Activated B cell treated with CpG ODN at 0.5 μM for 24 hours (primary cell): ENCODE measurements at places on chromosomes 4 and X. TPM values are rescaled to one million over a fixed set of nuclear protein-coding genes. Genes with fewer than 3 reads are reported as not detected.

GRCh38 chrX:114619874-114620273 is 36.0 kb downstream of the HTR2C start:
- H3K4me1 ChIP-seq = no peaks in the 10 kb centered on the region
- no peak overlapping the region for H3K4me3 ChIP-seq
- no peak overlapping the region for H3K27ac ChIP-seq
- DNase-seq = no peak

The ERAS gene
- total RNA-seq = not detected in 2 replicates

- H3K36me3 ChIP-seq = no peaks in the 10 kb centered on the region
- no peaks in the 10 kb centered on the region for H3K4me1 ChIP-seq
- H3K27ac ChIP-seq = no peak overlapping the region
- no peak for DNase-seq
These were observed 5.7 kb upstream of the IL13RA2 start for GRCh38 chrX:115023139-115023538.

The ZDHHC15 gene
- total RNA-seq = not detected in 2 replicates

DNA sequence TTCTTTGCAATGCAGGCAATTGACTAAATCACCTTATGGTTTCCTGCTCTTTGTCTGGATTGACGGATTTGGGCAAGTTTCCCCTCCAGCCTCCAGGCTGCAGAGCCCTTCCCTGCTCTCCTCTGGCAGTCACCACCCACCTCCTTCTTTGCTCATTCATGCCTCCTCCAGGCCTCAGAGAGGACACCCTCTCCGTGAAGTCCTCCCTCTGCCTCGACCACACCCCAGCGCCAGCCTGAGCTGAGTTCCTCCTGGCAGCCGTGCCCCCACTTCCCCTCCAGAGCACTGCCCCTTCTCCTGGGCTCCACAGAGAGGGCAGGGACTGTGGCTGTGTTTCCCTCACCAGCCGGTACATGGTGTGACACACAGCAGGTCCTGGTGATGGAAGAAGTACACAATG is 53.7 kb downstream of the DCTD start:
- H3K36me3 ChIP-seq = no peaks in the 10 kb centered on the region
- no peak overlapping the region for H3K4me3 ChIP-seq
- H3K27me3 ChIP-seq = peaks cover 19% of the 10 kb centered on the region

DNA sequence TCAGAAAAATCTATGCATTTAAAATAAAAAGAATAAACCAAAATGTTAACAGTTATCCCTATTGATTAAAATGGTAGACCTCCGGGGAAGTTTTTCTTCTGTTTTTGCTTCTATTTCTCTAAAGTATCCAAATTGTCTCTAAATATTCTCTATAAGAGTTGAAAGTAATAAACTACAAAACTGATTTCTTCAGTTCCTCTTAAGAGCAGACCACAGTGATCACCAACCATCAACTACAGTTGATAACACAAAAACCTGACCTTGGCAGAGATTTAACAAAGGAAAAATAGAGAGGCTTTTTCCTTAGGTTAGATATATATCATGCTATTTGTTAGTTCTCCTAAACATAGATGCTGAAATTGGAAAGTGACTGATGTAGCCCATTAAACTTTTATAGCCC is 27.3 kb downstream of the DDX60 start:
- DNase-seq = no peak
- H3K4me3 ChIP-seq = no peak overlapping the region
- no peaks in the 10 kb centered on the region for H3K4me1 ChIP-seq
- no peak overlapping the region for H3K27ac ChIP-seq
- peaks cover 57% of the 10 kb centered on the region for H3K36me3 ChIP-seq
- no peaks in the 10 kb centered on the region for H3K27me3 ChIP-seq

The PRSS12 gene
- not detected in 2 replicates for total RNA-seq

The DOCK11 gene
- 56.0 and 58.6 TPM in 2 replicates for total RNA-seq

The NHSL2 gene
- total RNA-seq = 0.29 TPM in 2 replicates

- peaks cover 12% of the 10 kb centered on the region for H3K4me1 ChIP-seq
- H3K27ac ChIP-seq = no peak overlapping the region
- DNase-seq = no peak
- H3K4me3 ChIP-seq = no peak overlapping the region
- H3K36me3 ChIP-seq = peaks cover 69% of the 10 kb centered on the region
- no peaks in the 10 kb centered on the region for H3K27me3 ChIP-seq
These were observed 5.6 kb downstream of the GAR1 start for GRCh38 chr4:109821185-109821584.

DNA sequence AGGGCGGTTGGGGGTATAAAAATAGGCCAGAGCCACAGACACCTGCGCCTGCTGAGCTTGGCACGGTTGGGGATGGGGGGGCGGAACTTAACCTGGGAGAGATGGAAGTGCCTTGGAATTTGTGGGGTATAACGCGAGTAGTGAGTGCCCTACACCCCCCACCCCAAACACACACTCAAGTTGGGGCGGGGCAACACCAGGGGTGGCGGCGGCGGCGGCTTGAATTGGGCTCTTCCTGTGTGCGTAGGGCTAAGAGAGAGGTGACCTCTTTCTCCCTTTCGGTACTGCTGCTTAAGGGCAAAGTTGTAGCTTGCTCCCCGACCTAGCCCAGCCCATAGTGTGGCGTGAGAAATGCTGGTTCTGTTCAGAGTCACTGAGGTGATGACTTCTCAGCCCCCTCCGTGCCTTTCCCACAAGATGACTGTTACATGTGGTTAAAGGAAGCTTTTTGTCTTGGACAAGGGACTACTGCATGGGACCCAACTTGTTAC is 839 bp downstream of the STK26 start:
- H3K4me1 ChIP-seq = peaks cover 38% of the 10 kb centered on the region
- H3K27me3 ChIP-seq = no peaks in the 10 kb centered on the region
- H3K27ac ChIP-seq = peak overlapping the region; percentile 84
- no peak for DNase-seq
- H3K36me3 ChIP-seq = no peaks in the 10 kb centered on the region

The PAGE1 gene
- not detected in 2 replicates for total RNA-seq

DNA sequence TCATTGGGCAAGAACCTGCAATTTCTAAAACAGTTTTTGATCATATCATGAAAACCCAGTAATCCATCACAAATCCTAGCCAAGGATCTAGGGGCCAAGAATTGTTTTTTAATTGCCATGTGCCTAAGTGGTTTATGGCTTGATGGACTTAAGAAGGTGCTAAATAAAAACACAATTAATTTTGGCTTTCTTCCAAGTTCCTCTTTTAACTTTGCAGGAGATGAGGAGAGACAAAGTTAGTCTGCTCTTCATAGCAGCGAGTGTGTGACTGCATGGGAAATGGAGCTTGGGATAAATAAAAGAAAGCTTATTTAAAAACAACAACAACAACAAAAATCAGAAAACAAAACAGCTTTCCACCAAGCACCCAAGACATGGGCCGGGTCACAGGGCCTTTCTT is 41.4 kb downstream of the ARHGEF9 start:
- no peak for DNase-seq
- peaks cover 33% of the 10 kb centered on the region for H3K4me1 ChIP-seq
- H3K36me3 ChIP-seq = peaks cover 1% of the 10 kb centered on the region
- H3K27me3 ChIP-seq = no peaks in the 10 kb centered on the region
- H3K4me3 ChIP-seq = no peak overlapping the region
- H3K27ac ChIP-seq = no peak overlapping the region

GRCh38 chr4:137421796-137422195 is 110.5 kb downstream of the PCDH18 start:
- H3K27me3 ChIP-seq = no peaks in the 10 kb centered on the region
- H3K36me3 ChIP-seq = no peaks in the 10 kb centered on the region
- no peak overlapping the region for H3K4me3 ChIP-seq
- no peaks in the 10 kb centered on the region for H3K4me1 ChIP-seq
- no peak overlapping the region for H3K27ac ChIP-seq

The SAGE1 gene
- not detected in 2 replicates for total RNA-seq

GRCh38 chr4:175651756-175652310 is 160.2 kb downstream of the GPM6A start:
- H3K27ac ChIP-seq = no peak overlapping the region
- no peaks in the 10 kb centered on the region for H3K27me3 ChIP-seq
- H3K4me1 ChIP-seq = no peaks in the 10 kb centered on the region
- H3K36me3 ChIP-seq = no peaks in the 10 kb centered on the region
- no peak for DNase-seq
- H3K4me3 ChIP-seq = no peak overlapping the region

- peaks cover 13% of the 10 kb centered on the region for H3K4me1 ChIP-seq
- no peaks in the 10 kb centered on the region for H3K36me3 ChIP-seq
- peaks cover 55% of the 10 kb centered on the region for H3K27me3 ChIP-seq
These were observed 1.0 kb downstream of the CDS1 start for GRCh38 chr4:84583876-84584380.

GRCh38 chr4:104749062-104749461 is 254.4 kb upstream of the CXXC4 start:
- H3K4me1 ChIP-seq = peaks cover 16% of the 10 kb centered on the region
- H3K4me3 ChIP-seq = peak overlapping the region; percentile 33
- H3K36me3 ChIP-seq = no peaks in the 10 kb centered on the region
- H3K27ac ChIP-seq = peak overlapping the region; percentile 60

GRCh38 chr4:108830509-108831244 is 67.8 kb upstream of the ETNPPL start:
- no peak overlapping the region for H3K27ac ChIP-seq
- no peaks in the 10 kb centered on the region for H3K4me1 ChIP-seq
- no peak for DNase-seq
- peaks cover 12% of the 10 kb centered on the region for H3K27me3 ChIP-seq
- no peaks in the 10 kb centered on the region for H3K36me3 ChIP-seq

GRCh38 chr4:75939890-75940691 is 722 bp downstream of the NAAA start:
- peak; percentile 70 for DNase-seq
- peak overlapping the region; percentile 99 for H3K27ac ChIP-seq
- peak overlapping the region; percentile 98 for H3K4me3 ChIP-seq
- no peaks in the 10 kb centered on the region for H3K27me3 ChIP-seq
- H3K36me3 ChIP-seq = peaks cover 23% of the 10 kb centered on the region
- peaks cover 14% of the 10 kb centered on the region for H3K4me1 ChIP-seq

The ARX gene
- not detected in 2 replicates for total RNA-seq

GRCh38 chrX:78075787-78076389 is 28.2 kb upstream of the PGK1 start:
- no peaks in the 10 kb centered on the region for H3K4me1 ChIP-seq
- no peak overlapping the region for H3K27ac ChIP-seq
- no peak overlapping the region for H3K4me3 ChIP-seq
- no peaks in the 10 kb centered on the region for H3K36me3 ChIP-seq

GRCh38 chr4:121146530-121146929 is 17.6 kb downstream of the TNIP3 start:
- no peaks in the 10 kb centered on the region for H3K36me3 ChIP-seq
- H3K27me3 ChIP-seq = peaks cover 3% of the 10 kb centered on the region
- no peak for DNase-seq
- H3K4me3 ChIP-seq = no peak overlapping the region
- no peaks in the 10 kb centered on the region for H3K4me1 ChIP-seq

DNA sequence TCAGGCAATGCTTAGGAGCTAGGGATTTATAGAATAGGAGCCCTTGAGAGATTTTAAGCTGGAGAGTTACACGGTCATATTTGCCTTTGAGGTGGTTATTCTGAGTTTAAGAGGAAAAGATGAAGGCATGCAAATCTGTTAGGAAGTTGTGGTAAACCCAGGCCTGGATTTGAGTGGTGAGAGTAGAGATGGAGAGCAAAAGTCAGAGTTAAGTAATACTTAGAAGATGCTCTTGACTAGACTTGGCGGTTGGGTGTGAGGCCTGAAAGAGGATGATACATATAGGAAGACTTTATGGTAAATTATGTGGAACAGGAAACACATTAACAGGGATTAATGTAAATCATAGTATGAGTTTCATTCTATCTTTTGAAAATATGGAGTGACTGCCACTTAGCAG is 136.0 kb upstream of the ARX start:
- no peak overlapping the region for H3K27ac ChIP-seq
- H3K27me3 ChIP-seq = peaks cover 2% of the 10 kb centered on the region
- DNase-seq = no peak
- H3K4me1 ChIP-seq = no peaks in the 10 kb centered on the region
- no peaks in the 10 kb centered on the region for H3K36me3 ChIP-seq
